CD4-positive, alpha-beta T cell treated with Interleukin-12 subunit alpha and Interleukin-12 subunit beta, for 1 hour (primary cell): ENCODE measurements at places on chromosomes 2 and 18.

GRCh38 chr2:9187620-9188214 lies 18.9 kb upstream of the ASAP2 start:
- no peak for DNase-seq

DNA sequence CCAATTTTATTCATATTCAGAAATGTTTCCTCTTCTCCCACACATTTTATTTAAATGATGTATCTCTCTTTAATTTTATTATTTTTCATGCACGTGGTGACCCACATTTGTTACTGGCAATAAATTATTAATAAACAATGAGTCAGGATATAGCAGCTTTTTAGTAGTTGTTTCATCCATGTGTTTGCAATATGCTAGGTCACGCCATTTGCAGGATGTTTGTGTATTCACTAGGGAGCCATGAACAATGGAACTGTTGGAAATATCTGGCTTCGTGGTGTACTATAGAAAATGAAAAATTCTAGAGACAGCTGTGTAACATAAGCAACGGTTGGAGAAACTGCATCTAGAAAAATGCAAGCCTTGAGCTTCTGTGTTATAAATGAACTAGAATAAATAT lies 176.0 kb upstream of the COL3A1 start:
- DNase-seq = no peak

DNA sequence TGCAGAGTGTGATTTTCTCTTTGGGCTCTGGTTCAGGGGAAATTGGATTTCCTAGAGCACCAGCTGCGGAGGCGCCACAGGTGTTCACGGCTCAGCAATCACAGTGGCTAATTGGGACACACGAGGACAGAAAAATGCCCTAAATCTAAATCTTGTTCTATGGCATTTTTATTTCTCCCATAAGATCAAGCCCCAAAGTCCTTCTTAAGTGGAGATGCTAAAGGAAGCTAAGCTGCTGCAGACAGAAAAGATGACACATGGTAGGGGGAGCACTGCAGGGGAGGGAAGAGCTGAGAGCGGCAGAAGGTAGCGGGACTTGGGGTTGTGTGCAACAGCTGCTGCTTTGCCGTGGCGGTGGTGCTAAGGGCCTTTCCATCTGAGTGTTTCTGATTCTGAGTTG lies 280.6 kb downstream of the MYT1L start:
- DNase-seq = no peak

DNA sequence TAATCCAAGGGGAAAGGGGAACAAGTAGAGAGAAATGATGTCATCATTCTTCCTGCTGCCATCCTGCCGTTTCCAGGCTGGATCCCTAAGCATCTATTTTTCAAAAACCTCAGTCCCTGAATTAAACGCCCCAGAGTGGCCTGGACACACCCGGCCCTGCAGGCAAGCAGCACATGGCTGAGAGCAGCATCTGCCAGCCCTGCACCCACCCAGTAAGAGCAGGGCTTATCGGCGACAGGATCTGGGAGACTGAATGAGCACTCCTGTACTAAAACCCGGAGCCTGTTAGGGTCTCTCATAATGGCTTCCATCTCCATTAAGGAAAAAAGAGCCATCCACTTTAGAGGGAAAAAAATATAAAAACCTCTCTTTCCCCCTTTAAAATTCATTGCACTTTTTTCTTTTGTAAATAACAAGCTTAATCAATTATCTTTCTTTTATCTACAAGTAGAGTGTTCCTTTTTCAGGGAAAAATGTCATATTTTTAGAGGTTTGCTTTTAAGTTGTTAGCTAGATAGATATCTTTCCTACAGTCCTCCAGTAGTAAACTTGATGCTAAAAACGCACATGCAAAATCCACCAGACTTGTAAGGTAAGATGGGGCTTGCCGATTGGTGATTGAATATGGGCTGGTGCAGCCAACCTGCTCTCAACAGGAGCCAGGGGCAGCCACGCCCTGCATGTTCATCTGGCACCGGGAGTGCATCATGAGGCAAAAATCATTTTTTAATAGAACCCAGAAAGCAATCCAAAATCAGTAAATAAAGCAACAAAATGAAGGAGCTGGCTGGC lies 457.8 kb downstream of the EIPR1 start:
- DNase-seq = no peak

DNA sequence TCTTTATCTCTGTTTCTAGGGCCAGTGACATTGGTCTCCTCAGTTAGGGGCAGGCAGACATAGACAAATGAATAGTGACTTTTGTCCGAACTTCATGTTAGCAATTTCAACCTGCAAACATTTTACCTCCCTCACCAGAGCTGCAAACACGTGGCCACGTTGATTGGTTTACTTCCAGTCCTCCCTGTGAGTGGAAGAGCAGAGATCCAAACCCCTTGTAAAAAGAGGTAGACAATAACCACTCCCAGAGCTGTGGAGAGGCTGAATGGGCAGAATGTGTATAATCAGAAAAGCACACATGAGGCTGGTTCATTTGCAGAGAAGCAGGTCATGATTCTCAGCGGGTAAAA lies 31.1 kb downstream of the CTIF start:
- no peak for DNase-seq

GRCh38 chr2:1487758-1488157 lies 74.5 kb downstream of the TPO start:
- DNase-seq = no peak

- DNase-seq = no peak
Measured at GRCh38 chr2:225290757-225291400, 108.6 kb upstream of the NYAP2 start.

DNA sequence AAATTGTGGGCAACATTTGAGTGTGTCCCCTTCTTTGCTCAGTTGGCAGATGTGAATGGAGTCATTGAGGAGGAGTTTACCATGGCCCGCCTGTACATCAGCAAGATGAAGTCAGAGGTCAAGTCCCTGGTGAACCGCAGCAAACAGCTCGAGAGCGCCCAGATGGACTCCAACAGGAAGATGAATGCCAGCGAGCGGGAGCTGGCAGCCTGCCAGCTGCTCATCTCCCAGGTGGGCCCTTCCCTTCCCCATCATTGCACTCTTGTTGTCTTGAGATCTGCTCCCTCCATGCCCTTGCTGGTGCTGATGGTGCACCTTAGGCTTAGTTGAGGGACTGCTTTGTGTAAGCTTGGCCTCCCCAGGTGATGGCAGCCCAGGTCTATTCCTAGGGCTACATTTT lies 47.5 kb upstream of the LYPD6B start:
- DNase-seq = no peak

DNA sequence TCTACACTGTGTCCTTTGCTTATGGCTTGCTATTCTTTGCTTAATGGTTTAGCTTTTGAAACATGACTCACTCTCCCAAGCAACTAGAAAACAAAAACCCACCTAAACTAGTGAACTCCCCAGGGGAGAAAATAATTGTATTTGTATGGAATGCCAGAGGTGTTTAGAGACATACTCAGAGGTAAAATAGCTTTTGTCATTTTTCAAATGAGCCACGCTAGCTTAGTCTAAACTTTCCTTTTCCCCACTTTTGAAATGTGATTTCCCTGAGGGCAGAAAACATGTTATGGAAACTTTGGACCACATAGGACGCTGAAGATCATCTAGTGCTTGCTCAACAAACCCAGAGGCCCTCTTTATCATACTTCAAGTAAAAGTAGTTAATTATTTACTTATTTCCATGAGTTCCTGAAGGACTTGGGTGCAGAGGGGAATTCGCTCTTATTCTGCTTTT lies 16.5 kb upstream of the CYTIP start:
- no peak for DNase-seq

- no peak for DNase-seq
Measured at GRCh38 chr2:218627939-218628338, 20.2 kb downstream of the PLCD4 start.

GRCh38 chr2:158530829-158531228 lies 74.1 kb downstream of the PKP4 start:
- DNase-seq = no peak

DNA sequence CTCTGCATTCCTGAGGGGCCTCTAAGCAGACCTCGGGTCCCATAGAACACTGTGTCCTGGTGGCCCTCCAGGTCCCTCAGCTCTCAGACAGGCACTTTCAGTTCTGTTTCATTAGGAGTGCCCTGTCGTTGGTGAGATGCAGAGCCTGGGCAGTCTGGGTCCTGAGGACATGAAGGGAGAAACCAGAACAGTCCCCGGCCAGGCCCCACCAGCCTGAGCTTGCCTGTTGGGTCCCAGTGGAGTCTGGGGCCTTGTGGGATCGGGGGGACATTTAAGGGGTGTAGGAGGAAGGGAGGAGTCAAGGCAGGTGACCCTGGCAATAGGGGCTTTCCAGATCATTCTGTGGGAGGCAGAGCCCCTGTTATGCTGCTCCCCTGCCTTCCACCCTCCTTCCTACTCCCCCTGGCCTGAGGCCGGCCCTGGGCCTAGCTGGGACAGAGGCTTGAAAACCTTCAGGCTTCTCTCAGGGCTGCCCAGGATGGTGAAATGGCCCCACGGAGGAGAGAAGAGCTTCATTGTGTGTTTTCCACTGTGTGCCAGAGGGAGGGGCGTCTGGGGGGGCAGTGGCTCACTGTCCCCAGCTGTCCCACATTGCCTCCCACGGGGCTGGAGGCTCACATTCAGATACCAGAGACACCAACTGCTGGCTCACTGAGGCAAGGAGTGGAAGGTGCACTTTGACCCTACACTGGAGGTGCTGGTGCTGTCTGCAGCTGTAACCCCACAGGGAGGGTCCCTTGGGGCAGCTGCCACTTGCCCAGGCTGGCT lies 26.6 kb upstream of the CATIP start:
- DNase-seq = no peak

GRCh38 chr2:141528990-141529389 lies 601.8 kb downstream of the LRP1B start:
- no peak for DNase-seq

DNA sequence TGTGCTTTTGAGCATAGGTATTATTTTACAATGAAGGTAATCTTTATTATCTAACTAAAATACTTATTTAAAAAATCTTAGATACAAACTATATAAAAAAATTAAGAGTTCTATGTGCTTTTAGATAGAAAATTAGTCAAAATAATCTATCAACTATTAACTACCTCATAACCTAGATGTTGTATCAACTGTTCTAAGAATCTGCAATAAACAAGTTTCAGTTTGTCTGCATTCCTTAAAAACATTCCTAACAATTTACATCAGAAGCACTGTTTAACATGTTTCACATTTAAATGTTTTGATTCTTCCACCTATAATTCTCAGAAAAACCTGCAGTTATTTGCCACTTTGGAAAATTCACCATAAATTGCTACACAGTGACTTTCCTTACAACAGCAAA lies 33.3 kb downstream of the NDUFS1 start:
- no peak for DNase-seq

DNA sequence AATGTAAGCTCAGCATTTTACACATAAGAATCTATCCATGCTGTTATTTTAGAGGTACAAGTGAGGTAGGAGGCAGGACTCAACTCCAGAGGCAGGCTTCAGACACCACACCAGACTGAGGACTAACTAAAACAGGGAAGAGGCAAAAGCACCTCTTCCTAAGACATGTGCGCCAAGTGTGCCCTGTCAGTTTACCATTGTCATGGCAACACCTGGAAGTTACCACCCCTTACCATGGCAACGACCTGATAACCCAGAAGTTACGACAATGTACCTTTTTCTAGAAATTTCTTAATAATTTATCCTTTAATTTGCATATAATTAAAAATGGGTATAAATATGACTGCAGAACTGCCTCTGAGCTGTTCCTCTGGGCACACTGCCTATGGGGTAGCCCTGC lies 160.1 kb downstream of the FAM124B start:
- no peak for DNase-seq

DNA sequence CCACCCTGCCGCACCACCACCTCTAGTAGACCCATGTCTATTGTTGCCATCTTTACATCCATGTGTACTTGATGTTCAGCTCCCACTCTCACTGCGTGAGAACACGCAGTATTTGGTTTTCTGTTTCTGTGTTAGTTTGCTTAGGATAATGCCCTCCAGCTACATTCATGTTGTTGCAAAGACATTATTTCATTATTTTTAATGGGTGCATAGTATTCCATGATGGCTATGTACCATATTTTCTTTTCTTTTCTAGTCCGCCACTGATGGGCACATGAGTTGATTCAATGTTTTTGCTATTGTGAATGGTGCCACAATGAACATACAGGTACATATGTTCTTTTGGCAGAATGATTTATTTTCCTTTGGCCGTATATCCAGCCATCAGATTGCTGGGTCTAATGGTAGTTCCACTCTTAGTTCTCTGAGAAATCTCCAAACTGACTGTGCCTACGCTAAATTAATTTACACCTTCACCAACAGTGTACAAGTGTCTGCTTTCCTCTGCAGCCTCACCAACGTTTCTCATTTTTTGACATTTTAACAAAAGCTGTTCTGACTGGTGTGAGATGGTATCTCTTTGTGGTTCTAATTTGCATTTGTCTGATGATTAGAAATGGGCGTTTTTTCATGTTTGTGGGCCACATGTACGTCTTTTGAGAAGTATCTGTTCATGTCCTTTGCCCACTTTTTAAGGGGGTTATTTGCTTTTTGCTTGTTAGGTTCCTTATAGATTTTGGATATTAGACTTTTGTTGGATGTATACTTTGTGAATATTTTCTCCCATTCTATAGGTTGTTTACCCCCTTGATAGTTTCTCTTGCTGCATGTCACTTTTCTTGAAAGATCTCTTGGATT lies 10.5 kb upstream of the ZNF513 start:
- peak; percentile 67 for DNase-seq

DNA sequence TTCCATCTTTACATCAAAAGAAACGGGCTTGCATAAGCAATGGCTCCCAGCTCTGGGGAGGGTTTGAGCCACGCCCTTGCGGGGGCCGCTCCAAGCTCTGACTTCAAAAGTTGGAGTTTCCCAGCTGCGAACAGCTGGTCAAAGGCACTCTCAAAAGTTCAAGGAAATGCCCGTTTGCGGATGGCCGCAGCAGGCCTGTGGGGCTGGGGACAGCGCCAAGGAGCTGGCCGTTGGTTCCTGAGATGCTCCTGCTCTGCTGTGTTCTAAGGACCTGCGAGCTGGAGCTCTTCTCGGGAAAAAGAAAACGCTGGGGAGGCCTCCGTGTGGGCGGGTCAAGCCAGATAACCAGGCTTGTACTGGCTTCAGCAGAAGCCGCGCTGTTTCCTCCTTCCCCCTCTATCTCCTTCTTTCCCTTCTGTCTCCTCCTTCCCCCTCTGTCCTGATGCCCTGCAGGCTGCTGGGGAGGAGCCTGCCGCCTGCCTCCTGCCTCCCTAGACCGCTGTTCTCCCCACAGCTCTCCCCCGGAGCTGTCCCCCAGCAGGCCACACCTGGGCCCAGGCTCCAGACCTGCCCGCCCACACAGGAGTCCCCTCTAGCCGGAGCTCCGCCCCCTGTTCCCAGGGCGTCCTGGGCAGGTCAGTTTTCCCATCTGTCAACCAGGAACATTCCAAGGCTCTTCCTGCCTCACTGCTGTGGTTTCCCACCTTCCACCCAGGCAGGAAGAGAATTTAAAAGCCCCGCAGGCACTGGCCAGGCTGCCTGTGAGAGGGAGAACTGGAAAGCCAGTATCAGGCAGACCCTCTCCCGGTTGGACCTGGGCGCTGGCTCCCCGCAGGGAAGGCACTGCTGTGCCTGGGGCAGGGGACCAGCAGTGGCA lies 14.1 kb downstream of the KLF11 start:
- no peak for DNase-seq

DNA sequence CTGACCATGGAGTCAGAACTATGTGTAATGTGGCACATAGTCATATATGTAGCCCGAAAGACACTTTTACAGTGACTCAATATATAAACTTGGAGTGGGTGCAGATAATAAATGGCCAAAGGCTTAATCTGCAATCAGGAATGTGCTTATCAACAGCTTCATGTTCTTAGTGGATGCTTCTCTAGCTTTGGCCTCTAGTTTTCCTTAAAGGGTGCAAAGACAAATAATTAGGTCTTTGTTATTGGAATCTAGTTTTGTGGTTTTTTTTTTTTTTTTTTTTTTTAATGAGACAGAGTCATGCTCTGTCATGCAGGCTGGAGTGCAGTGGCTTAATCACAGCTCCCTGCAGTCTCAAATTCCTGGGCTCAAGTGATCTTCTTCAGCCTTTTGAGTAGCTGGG lies 625.6 kb downstream of the EPHA4 start:
- DNase-seq = no peak
